Fibroblast of villous mesenchyme (primary cell): ENCODE measurements at places on chromosomes 1 and 21.

GRCh38 chr1:205714906-205715246 lies 34.6 kb upstream of the SLC45A3 start:
- no peak for DNase-seq

- no peak for DNase-seq
Observed at GRCh38 chr1:47995306-47996050, 1.7 kb downstream of the TRABD2B start.

DNA sequence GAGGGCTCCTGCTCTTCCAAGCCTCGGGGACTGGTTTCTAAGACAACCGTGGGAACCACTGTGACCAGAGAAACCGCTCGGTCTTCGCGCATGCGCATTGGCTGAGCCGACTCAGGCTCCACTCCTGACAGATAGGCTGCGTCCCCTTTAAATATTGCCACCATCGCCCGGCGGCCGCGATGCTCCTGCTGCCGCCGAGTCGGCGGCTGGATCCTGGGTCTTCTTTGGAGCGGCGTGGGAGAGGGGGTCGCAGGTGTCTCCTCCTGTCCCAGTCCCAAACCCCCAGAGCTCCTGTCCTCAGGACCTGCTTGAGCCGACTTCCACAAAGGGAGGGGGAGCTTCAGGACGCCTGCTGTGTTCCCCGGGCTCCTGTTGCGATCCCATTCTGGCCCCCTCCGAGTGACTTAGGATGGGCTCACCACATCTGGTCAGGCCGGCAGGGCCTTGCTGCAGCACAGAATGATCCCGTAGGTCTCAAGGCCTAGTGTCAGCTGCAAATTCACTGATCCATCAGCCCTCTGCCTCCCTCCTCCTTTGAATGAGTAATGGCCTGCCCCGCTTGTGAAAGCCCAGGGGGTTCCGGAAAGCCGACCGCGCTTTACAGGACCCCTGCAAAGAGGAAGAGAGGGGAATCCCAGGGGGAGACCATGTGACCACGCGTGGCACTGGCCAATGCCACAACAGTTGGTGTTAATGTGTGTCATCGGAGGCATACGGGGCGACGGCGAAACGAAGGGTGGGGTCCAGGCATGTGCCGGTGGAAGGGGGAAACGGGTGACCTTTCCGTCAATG lies 683.2 kb upstream of the TPTE start:
- no peak for DNase-seq

DNA sequence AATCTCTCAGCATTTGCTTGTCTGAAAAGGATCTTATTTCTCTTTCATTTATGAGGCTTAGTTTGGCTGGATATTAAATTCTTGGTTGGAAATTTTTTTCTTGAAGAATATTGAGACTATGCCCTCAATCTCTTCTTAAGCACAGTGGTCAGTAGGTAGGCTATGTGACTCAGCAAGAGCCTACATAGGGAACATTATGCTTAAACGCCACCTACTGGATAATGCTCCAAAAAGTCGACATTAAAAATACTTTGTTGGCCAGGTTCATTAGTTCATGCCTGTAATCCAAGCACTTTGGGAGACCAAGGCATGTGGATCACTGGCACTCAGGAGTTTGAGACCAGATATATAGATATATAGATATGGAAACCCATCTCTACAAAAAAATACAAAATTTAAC lies 678.0 kb upstream of the USP24 start:
- DNase-seq, result peak; percentile 73

- no peak for DNase-seq
Observed at GRCh38 chr1:17434016-17434415, 5.5 kb downstream of the RCC2 start.

- no peak for DNase-seq
Observed at GRCh38 chr1:24049733-24050132, 62.2 kb downstream of the MYOM3 start.

GRCh38 chr1:241839369-241839979 lies 8.5 kb upstream of the EXO1 start:
- no peak for DNase-seq

- DNase-seq, result no peak
Observed at GRCh38 chr1:155309423-155310021, 856 bp downstream of the FDPS start.

GRCh38 chr1:9850442-9851162 lies 26.8 kb upstream of the CLSTN1 start:
- no peak for DNase-seq
